Caudate nucleus (tissue), 63 donors: ENCODE measurements at places on chromosomes 7 and 10.

DNA sequence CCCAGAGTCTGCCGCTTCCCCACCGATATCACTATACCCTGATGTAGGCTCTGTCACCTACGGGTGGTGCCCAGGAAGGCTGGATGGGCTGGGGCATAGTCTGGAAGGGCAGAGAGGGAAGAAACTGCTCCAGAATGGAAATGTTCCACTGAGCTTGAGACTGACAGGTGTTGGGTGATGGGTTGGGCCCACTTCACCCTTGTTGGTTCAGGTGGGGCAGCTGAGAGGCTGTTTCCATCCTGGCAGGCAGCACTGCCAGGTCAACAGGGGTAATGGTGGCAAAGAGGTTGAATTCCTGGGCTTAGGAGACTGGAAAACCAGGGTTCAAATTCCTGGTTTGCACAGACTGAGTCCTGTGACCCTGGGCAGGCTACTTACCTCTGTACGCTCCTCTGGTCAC is 28.5 kb upstream of the FRAT2 start:
- DNase-seq = no peak

GRCh38 chr7:29243910-29244655 is 49.5 kb downstream of the CHN2 start:
- no peak for DNase-seq

DNA sequence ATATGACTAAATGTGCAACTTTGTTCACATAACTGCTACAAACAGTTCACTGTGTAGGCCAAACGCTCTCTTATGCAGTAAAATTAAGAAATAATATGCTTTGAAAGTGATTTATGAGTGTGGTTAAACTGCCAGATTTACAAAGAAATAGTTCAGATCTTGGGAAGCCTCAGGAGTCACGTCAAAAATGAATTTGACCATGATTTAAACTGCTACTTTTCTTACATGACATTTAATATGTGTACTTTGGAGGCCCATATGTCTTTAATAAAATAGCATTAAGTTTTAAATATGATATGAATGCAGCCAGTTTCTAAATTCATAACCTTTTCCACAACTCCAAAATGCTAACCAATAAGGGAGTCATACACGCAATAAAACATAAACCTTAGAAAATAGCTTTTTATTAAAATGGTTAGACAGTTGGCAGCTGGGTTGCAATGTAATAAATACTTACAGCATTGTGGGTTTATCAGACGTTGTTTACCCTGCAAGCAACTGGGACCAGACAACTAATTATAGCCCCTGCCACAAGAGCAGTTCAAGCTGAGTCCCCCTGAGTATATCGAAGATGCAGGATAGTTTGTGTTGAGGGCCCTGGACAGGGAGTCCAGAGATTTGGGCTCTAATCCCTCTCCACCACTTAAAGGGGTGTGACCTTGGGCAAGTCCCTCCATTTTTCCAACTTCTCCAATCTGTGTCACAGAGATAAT is 640.4 kb downstream of the LRMDA start:
- DNase-seq = no peak

DNA sequence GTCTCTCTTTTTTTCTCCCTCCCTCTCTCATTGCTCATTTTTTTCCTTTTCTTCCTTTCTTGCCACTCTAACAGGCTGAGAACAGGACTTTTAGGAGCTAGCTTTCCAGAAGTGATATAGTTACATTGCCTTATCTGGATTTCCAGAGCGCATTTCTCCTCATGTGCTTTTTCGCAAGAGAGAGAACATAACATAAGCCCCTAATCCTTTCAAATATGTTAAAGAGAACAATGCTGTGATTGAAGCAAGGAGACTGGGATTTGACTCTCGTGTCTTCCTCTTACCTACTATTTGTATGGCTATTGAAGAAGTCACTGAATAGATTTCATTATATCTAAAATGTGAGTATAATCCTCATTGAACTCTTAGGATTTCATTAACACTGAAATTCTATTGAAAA is 101.2 kb upstream of the PRPS1L1 start:
- no peak for DNase-seq

DNA sequence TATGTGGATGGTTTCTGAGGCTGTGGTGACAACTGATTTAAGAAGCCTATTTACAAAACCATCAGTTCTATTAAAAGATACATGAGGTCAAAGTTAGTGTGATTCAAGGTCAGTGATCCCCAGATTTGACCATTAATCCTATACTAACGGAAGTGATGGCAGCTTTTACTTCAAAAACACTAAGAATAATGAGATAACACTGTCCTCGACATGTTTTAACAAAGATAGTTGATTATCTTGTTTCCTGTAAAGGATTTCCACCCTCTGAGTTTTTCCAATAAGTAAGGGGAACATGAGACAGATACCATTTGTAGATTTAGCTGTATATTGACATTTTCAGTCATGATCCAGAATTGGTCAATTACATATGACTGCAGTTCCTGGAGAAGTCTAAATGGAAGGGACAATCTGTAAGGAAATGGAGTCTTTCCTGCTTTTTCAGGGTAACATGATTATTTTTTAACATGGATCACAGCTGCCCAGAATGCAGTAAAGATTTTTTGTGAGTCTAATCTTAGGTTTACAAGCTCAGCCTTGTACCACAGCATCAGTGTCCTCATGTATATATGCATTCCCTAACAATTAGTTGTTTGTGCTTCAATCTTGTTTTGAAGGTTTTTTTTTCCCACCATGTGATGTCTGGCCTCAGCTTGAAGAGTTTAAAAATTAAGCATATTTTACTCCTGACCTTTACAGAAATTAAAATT is 188.0 kb downstream of the PPP1R9A start:
- DNase-seq = no peak

- no peak for DNase-seq
Measured at GRCh38 chr10:26861205-26861998, 644 bp upstream of the ABI1 start.

DNA sequence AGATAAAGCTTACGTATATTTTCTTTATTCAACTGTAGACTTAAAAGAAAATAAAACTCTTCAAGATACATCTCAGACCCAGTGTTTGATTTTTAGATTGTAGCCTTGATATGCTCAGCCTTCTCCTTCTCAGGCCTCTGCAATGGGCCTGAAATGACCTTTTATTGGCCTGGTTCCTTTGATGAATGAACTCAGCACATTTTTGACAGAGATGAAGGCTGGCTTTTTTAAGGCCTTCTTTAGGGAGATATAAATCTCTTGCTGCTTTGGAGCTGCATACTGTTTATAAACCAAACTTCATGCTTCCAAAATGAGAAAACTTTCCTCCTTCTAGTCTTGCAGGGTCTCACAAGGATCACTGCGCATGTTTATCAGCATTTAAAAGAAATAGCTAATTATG is 1049.8 kb downstream of the LRMDA start:
- no peak for DNase-seq

- no peak for DNase-seq
Measured at GRCh38 chr10:75658496-75658895, 227.1 kb downstream of the LRMDA start.

- DNase-seq = no peak
Measured at GRCh38 chr7:93239824-93240223, 7.7 kb downstream of the VPS50 start.

DNA sequence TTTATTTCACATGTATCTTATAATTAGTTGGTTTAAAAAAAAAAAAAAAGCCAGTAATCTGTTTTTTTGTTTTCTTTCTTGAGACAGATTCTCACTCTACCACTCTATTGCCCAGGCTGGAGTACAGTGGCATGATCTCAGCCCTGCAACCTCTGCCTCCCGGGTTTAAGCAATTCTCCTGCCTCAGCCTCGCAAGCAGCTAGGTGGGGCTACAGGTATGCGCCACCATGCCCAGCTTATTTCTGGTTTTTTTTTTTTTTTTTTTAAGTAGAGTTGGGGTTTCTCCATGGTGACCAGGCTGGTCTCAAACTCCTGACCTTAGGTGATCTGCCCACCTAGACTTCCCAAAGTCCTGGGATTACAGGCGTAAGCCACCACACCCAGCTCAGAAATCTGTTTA is 34.1 kb upstream of the CAPZA2 start:
- no peak for DNase-seq

DNA sequence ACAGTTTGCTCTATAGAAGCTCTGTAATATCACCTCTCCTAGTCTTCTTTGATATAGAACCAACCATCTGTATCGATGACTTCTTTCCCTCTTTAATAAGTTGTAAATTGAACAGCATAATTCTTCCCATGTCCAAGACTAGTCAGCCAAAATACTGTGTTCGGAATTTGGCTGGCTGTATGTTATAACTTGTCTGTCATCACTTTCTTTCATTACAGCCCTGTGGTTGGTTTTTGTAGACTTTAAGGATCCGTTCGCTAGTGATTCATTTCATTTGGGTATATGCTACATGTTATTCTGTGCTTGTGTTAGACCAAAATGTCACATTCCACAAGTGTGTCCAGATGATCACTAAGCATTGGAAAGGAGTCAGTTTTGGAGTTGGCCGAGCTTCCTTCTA is 155.4 kb upstream of the ITGB1 start:
- no peak for DNase-seq

GRCh38 chr10:96212911-96213310 is 58.5 kb downstream of the BLNK start:
- no peak for DNase-seq

- DNase-seq = no peak
Measured at GRCh38 chr10:102504976-102505300, 1.2 kb downstream of the SUFU start.

GRCh38 chr10:26540601-26541000 is 102.5 kb downstream of the APBB1IP start:
- no peak for DNase-seq
